ENCODE measurements at places on chromosomes 3 and 15.

- DNase-seq, result peak; percentile 18
These were observed 3.3 kb upstream of the DCP1A start for GRCh38 chr3:53350652-53351051.

- no peak for DNase-seq
These were observed 57.5 kb upstream of the KLF13 start for GRCh38 chr15:31268911-31269784.

DNA sequence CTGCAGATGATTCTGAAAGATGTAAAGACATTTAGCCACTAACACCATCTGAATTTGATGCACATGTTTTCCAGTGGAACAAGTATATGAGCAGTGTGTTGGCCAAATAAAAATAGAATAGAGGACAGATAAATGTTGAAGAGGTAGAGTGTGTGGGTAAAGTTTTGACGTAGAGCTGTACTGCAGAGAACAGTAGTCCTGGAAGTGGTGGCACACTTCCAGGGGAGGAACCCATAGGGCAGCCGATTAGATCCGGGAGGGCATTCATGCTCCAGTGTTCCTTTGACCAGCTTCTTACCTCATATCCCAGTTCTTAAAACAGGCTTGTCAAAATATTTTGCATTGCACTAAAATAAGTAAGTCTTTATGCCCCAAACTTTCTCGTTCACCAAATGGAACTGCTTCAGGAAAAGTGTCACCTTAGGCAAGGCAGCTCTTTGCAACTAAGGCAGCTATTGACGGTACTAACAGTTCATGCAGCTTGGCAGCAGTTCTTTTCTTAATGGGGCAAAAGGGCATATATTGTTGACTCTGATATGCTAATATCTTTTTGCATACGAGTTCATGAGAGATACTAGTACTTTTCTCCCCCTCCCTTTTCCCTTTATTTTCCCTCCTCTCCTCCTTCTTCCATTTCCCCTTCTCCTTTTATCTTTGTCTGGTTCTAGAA lies 429.3 kb upstream of the AZI2 start:
- no peak for DNase-seq

DNA sequence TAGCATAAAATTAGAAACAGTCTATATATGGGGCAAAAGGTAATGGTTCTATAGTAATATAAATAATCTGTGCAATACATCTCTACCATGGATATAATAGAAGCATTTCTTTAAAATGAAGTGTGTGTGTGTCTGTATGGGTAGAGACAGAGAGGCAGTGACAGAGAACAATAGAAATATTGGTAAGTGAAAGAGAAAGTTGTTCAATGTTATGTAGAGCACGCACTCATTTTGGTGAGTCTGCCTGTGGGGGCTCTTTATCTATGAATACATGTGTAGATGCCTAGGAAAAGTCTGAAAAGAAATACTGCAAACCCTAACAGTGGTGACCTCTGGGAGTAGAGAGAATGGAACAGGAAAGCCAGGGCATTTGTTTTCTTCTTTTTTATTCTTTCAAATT lies 182.6 kb downstream of the STAC start:
- DNase-seq, result no peak

GRCh38 chr3:33729993-33730392 lies 11.9 kb upstream of the CLASP2 start:
- no peak for DNase-seq

- no peak for DNase-seq
These were observed 30.7 kb upstream of the CPEB1 start for GRCh38 chr15:82677720-82678323.

DNA sequence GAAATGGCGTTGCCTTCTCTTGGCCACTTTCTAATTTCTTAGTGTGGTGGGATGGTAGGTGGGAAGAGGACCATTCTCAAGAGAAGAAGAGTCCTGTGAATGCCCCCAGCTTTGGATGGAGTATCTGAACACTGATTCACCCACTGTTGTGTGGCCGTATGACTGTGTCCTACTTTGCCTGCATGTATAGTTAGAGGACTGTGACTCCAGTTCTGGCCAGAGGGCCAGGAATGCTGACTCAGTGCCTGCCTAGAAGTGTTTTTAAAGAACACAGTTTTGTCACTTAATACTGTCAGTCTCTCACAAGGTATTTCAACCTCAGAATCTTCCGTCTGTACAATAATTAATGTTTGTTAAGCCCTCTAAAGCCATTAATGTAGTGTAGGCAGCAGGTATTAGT lies 2.1 kb downstream of the SEC61A1 start:
- DNase-seq, result no peak

GRCh38 chr15:50134524-50135024 lies 15.5 kb upstream of the ATP8B4 start:
- no peak for DNase-seq

GRCh38 chr15:48337607-48338006 lies 6.4 kb downstream of the DUT start:
- no peak for DNase-seq
